ENCODE measurements at places on chromosomes 16 and 17. TPM values are rescaled to one million over a fixed set of nuclear protein-coding genes. Genes with fewer than 3 reads are reported as not detected.

MSLN gene
- not detected for total RNA-seq

TERB1 gene
- not detected for total RNA-seq

ST6GALNAC1 gene
- 7.0 TPM for total RNA-seq

MED9 gene
- 29.6 TPM for total RNA-seq

SMIM36 gene
- total RNA-seq, result not detected

PTGES3L gene
- total RNA-seq, result 0.54 TPM

KRTAP4-1 gene
- not detected for total RNA-seq

PITPNM3 gene
- 6.8 TPM for total RNA-seq

GRCh38 chr17:49787884-49788477 is 500 bp upstream of the KAT7 start:
- no peak for DNase-seq

DNA sequence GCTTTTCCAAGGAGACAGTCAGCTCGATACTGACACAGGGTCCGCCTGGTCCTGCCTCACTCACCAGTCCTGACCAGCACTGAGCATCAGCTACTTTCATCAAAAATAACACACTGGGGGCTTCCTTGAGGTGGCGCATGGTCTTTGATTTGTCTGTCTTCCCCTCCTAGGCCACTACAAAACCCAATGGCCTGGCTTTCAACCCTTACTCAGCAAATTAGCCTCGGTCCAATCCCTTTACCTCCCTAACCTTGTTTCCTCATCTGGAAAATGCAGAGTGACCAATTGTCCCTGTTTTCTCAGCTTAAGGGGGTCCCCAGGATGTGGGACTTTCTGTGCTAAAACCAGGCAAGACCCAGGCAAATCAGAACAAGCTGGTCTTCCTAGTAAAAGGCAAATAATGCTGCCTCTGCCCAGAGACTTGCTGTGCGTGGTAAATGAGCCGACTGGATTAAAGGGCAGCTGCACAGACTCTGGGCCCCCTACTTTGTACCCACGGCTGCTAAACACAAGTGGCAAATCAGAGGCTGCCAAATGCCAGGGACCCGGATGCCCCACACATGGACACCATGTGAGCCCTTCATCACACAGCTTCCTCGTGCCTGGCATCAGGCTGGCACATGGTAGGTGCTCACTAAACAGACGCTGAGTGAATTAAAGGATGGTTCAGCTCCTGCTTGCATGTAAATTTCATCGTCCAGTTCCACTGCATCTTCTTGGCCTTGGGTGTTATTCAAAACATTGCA is 31.2 kb upstream of the CMIP start:
- DNase-seq, result no peak

DNA sequence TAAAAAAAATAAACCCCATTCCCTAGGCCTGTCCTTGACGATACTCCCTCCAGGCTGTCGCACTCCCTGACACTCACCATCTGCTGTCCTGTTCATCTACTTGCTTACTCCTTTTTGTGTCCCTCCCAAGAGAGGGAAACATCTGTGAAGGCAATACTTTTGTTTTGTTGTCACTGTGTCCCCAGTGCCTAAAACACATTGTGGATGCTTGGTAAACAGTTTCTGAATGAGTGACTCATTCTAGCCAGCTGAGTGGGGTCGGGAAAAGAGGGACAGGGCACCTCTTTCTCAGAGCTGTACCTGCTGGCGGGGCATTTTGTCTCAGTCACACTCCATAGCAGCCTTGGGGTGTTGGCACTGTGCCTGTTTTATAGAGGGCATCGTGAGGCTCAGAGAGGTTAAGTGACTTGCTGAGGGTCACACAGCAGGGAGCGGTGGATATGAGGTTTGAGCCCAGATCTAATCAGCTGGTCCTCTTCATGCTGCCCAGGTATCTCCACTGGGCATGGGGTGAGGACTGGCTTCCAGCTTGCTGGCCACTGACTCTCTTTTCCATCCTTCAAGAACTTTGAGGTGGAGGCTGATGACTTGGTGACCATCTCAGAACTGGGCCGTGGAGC is 15.6 kb downstream of the MAP2K3 start:
- DNase-seq, result no peak

DNA sequence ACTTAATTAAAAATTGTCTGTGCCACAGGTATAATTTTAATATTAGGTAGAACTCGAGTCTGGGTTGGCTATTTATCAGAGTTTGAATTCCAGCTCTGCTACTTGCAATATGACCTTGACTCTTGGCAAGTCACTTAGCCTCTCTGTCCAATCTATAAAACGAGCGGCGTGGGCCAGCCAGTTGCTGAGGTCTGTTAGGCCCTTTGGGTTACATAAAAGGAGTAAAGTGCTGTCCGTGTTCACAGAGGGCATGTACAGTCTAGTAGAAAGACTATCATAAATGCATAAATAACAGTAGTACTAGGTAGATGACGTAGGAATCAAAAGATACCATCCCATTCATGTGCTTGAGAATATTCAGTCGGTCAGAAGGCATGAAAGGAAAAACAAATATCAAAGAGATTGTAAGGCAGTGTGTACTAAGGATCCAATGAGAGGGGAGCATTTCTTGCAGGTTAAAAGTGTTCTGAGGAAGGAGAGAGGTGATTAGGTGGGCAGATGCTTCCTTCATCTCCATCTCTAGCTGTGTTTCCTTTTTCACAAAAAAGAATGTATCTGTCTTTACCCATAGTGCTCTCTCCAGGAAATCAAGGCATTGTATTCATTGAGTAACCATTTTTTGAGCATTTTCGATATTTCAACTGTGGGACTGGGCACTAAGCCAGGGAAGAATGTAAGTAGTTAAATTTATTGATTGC is 2.4 kb downstream of the TNRC6A start:
- DNase-seq, result peak; percentile 8

DNA sequence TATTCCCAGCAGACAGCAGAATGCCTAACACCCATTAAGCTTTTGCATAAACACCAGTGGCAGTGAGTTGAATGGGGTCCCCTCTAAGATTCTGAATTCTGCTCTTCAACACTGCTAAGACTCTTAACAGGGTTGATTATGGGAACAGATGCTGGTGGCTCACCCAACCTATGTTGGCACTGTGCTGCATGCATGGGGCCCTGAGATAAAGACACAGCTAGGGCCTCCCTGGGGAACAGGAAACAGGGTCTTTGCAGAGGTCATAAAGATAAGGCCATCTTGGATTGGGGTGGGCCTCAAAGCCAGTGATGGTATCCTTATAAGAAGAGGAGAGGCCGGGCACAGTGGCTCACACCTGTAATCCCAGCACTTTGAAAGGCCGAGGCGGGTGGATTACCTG is 190.8 kb downstream of the SLC39A11 start:
- DNase-seq, result no peak

GRCh38 chr17:48733632-48734328 is 5.2 kb upstream of the HOXB13 start:
- no peak for DNase-seq
